ENCODE measurements at places on chromosomes 13 and 19.

DNA sequence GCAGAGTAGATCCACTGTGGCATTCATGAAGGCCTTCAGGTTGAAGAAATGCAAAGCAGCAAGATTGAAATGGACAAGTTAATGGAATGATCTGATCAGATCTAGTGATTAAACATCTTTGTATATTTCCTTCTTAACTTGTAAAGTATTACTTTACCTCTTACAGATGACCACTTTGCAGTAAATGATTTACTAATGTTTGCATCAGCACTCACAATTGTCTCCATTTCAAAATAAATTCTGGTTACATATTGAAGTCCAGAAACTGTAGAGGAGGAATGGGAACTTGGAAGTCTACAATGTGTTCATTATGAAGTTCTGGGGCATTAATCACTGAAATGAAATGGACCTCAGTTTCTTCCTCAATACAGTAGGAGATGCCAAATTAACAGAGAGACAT, 380.8 kb downstream of the FOXO1 start:
- DNase-seq = no peak

DNA sequence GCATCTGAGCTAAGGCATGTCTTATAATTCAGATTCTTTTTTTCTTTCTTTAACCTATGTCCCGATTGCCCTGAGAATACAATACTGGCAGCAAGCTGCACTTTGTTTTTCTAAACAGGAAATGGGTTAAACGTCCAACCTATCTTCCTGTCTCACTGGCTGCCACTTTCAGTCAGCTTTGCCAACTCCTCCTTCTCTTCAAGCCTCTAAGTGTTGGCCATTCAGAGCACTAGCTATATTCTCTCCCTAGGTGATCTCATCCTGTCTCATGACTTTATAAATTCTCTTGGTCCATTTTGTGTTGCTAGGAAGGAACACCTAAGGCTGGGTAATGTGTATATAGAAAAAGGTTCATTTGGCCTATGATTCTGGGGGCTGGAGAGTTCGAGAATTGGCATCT, 109.5 kb upstream of the TSC22D1 start:
- DNase-seq = no peak

DNA sequence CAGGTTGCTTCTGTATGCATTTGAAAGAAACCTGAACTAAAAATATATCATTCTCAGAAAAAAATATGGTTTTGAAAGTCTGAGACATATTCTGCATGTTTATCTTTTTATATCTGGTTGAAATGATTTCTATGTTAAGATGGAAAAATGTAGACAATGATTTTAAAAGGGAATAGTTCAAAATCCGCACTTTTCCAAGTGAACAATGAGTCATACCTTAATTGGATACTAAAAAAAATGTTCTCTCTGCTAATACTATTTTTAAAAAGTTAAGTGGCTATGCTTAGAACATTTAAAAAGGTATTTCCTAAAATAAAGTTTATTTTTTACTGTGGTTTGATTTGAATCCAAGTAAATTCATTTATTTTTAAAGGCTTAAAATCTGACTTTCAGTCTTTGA, 801.4 kb downstream of the SLITRK6 start:
- no peak for DNase-seq

GRCh38 chr13:113967729-113968462, 6.0 kb downstream of the C13orf46 start:
- no peak for DNase-seq

DNA sequence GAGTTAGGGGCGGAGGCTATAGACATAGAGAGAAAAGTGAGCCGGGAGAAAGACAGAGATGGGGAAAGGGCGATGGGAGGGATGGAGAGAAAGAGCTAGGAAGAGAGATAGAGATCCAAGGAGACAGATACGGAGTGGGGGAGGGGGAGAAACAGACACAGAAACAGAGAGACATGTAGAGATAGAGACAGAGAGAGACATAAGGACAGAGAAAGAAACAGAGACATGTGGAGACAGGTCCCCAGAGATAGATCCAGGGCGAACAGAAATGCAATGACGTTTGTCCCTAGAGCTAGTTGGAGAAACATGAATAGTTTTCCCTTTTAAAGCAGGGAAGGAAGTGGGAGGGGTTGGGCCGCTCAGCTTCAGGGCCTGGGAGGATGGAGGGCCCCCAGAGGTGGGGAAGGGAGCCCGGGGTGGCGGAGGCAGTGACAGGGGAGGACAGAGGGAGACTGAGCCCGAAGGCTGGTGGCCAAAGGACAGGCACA, 4.6 kb downstream of the PPP1R14A start:
- DNase-seq = no peak

DNA sequence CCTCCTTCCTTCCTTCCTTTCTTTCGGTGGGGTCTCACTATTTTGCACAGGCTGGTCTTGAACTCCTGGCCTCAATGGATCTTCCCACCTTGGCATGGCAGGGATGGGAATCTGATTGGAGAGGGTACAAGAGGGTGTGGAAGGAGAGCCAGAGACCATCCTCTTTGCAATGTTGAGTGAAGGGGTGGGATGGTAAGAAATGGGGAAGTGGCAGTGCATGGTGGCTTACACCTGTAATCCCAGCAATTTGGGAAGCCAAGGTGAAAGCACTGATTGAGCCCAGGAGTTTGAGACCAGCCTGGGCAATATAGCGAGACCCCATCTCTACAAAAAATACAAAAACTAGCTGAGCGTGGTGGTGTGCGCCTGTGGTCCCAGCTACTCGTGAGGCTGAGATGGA, 5.5 kb downstream of the BLOC1S3 start:
- no peak for DNase-seq

DNA sequence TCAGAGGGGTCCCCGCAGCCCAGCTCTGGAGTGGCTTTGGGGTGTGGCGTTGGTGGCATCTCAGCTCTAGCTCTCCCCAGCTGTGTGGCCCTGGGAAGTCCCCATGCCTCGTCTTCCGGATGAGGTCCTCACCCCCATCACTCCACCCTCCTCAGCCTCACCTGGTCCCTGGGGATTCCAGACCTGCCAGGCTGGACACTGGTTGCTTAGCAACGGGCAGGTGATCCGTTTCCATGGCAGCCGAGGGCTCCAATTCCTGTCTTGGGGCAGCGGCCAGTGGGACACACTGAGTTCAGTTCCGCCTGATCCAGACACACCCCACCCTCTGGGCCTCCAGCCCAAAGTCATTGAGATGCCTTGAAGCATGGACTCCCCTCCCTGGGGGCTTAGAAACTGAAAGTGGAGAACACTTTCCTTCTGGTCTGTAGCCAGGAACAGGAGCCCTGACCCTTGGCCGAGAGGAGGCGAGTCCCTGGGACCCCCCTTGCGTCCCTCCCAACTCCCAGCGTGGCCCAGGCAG, 7.7 kb upstream of the MISP start:
- no peak for DNase-seq

DNA sequence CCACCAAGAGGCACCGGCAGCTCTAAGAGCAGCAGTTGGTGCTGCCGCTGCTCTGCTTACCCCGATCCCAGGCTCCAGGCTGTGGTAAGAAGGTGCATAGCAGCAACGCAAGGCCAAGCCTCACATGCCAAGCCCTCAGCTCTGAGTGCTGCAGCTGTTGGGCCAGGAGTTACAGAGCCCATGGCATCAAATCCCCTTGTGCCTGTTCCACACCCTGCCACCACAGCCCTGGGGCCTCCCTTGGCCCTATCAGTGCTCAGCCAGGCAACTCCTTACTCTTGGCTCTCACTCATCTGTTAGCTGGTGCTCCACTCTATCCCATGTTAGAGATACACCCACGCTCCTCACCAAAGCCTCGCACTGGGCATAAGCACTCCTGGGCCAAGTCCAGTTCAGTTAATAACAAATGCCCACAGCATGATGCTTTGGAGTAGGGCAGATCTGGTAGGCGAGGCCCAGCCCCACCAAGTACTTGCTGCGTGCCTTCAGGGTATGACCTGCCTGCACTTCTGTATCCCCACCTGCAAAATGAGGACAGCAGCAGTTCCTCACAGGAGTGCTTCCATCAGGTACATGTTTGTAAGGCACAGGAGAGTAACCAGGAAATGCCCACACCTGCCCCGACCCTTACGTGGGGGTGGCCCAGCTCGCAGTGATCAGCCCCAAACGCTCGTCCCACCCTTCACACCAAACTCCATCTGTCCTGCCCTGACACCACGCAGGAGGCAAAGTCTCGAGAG, 16.2 kb downstream of the AKAP8L start:
- DNase-seq = no peak

DNA sequence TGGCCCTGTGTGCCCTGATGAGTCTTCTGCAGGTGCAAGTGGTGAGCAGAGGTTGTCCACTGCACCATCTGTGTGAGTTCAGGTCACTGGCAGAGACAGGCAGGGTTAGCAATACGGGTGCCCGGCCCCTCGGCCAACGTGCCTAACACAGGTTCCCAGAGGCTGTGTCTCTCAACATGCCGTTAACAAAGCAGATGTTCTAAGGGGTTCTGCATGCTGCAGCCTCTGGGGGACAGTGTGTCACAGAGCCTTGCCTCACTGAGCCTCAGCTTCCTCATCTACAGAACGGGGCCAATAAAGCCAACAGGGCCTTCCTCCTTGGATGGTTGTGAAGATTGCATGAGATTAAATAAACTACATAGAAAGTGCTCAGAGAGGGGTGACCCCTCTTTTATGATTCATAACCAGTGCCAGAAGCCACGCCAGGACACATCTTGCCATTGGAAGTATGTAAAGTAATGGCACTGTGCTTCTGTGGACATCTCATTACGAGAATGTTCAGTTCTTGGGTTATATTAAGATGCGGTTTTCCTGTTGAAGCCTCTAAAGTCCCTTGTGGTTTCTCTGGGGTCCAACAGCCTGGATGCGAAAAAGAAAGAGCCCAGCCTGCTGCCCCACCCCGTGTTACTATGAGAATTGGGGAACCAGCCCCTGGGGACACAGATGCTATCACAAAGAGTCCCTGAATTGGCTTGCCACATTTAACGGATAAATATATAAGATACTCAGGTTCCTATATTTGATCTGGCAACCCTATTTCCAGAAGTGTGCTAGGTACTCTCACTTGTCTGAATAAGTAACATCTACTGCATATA, 11.2 kb upstream of the ARHGEF18 start:
- peak; percentile 100 for DNase-seq

GRCh38 chr13:50257646-50258045, 242.4 kb downstream of the KCNRG start:
- DNase-seq = no peak

DNA sequence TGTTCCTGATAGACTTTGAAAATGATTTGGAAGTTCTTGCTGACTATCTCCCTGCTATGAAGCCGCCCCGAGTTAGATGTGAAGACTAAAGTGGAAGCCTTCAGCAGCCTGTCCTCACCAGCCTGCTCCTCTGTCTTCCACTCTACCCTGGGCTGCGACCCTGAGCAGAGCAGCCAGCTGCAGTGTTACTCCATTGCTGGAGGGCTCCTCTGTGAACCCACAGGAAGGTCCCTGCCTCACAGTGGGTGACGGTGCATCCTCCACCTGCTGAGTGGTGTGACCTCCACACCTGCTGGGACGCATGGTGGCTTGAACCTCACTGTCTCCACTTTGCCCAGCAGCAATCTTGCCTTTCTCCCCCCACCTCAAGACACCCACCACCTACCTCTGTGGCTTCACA, 116.4 kb downstream of the IRS2 start:
- no peak for DNase-seq

- no peak for DNase-seq
These were observed 34.9 kb downstream of the DOCK9 start for GRCh38 chr13:98942997-98943396.

- DNase-seq = no peak
These were observed 3.7 kb upstream of the CADM4 start for GRCh38 chr19:43643326-43643725.

- peak; percentile 71 for DNase-seq
These were observed 13.6 kb downstream of the CFD start for GRCh38 chr19:873084-873483.

GRCh38 chr13:98098516-98098915, 44.4 kb upstream of the FARP1 start:
- DNase-seq = no peak

- DNase-seq = no peak
These were observed 34.7 kb upstream of the SLITRK6 start for GRCh38 chr13:85833921-85834320.

All from MV-4-11 (cell line).